T-helper 2 cell (primary cell): ENCODE measurements at places on chromosomes 5 and 9.
A peak's percentile ranks its signal among the peaks of the same experiment; 100 is the strongest.

- DNase-seq: no peak
Observed at GRCh38 chr5:36877667-36878391, 1.3 kb downstream of the NIPBL start.

DNA sequence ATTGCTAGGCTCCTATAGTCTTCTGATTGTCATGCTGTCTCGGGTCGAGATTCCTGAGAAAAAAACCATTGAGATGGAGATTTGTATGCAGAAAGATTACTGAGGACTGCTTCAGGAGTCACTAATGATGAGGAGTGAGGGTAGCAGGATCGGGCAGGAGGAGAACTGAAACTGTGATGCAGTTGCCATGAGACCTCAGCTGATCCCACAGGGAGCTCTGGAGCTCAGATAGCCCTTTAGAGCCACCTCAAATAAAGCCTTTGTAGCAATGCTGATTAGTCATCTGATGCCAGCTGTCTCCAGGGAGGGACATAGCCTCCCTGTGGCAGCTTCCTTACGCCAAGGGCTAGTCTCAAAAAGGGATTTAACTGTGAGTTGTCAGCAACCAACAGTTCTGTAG, 256.9 kb downstream of the DMAC1 start:
- DNase-seq: no peak

GRCh38 chr9:123769719-123770118, 160.2 kb downstream of the DENND1A start:
- no peak for DNase-seq

DNA sequence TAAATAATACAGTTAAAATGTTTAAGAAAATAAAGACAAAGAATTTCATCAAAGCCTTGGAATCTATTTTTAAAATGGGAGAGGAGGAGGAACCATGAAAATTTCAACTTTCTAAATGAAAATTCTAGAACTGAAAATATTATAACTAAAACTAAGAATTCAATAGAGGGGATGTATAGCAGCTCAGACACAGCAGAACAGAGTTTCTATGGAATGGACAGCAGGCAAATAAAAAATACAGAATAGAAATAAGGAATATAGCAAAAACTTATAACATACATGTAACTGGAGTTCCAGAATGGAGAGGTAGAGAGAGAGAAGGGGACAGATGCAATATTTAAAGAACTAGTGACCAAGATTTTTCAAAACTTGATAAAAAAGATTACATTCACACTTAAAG, 1.4 kb upstream of the RANBP17 start:
- no peak for DNase-seq

GRCh38 chr5:135269199-135269598, 129.8 kb downstream of the MACROH2A1 start:
- no peak for DNase-seq

GRCh38 chr5:145854651-145855258, 18.1 kb downstream of the GRXCR2 start:
- no peak for DNase-seq

GRCh38 chr5:133295520-133295919, 243.7 kb downstream of the HSPA4 start:
- no peak for DNase-seq

GRCh38 chr5:157370967-157371366, 89.0 kb upstream of the NIPAL4 start:
- DNase-seq: no peak

DNA sequence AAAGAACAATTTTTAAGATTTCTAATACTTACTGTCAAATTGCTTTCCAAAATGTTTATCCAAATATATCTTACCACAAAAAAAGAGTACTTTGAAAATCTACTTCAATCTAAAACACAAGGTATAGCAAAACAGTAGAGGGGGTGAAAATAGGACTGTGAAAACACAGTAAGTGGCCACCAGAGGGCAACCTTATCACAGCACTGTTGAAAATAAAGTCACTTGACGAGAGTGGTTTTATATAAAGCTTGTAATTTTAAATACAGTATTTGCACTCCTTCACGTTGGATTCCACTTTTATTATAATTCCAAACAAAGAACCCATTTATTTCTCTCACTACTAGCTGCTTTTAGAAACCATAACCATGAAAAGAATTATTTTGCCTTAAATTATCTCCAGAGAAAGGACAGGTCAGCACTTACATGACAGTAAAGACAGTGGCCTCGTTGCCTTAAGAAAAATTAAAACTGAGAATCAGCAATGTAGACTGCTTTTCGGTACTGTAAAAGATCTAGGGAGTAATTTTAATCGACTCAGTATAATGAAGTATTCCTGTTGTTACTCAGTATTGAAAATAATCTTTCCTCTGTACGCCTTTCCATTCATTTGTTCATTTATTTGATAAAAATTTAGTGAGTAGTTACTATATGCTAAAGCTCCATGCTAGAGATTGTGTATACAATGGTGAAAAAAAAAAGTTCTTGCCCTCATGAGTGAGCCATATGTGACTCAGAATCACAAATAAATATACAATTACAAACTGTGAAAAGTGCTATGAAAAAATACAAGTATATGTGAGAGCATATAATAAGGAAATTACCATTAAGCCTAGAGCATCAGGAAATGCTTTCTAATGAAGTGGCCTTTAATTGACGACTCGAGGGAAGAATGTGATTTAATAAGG, 40.0 kb upstream of the CDK5RAP2 start:
- DNase-seq: peak; percentile 33

GRCh38 chr9:124212381-124213050, 45.2 kb upstream of the NEK6 start:
- no peak for DNase-seq

DNA sequence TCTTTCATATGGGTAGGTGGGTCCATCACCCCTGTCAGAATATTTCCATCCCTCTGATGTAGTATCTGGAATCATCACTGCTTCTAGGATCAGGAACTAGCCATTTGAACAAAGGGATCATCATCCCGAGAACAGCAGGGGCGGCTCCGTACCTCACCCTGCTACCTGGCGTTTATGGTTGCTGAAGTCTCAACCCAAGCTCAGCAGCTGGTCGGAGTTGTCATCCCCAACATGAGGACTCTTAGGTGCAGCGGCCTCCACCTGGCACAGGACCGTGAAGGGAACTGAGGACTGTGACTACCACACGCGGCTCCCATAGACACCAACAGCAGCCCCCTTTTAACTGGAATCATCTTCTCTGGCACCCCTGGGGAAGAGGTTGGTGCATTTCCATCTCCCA, 35.1 kb downstream of the ROR2 start:
- no peak for DNase-seq

GRCh38 chr5:95159603-95160002, 125.3 kb downstream of the MCTP1 start:
- no peak for DNase-seq

DNA sequence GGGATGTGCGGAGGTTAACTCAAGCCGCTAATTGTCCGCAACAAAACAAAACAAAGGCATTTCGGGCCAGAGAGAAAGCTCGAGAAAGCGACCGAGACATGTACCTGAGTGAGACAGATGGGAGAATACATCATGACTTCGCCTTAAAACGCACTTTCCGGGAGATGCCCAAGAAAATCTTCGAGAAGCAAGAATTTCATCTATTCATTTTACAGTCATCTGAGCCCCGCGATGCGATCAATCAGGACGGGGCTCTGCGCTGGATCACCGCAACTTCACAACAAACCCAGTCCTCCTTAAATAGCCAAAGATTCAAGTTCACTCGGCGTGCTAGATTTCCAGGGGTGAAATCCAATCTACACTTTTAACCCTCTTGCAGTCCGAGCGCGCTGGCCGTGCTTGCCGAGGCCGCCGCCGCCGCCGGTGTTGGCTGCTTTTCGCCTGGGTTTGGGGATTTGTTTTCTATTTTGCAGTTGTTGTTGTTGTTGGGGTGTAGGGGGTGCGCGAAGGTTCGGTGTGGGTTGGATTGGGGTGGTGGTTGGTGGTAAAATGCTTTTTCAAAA, 482 bp downstream of the NFIB start:
- no peak for DNase-seq

DNA sequence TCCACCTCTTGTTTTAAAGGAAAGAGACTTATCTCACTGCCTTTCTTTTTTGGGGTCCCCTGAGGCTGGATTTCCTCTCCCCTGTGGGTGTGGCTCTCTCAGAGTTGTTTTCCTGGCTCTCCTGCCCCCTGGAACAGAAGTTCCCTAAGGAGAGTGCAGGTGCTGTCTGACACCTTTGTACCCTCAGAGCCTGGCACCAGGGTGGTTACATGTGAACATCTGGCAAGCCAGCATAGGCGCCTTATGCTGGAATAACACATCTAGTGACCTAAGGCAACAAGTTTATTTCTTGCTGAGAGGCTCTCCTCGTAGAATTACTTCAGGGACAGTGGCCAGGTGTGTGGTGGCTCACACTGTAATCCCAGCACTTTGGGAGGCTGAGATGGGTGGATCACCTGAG, 172.9 kb upstream of the PTCH1 start:
- DNase-seq: no peak

GRCh38 chr9:86079421-86079831, 19.9 kb downstream of the GOLM1 start:
- DNase-seq: no peak

- no peak for DNase-seq
Observed at GRCh38 chr9:115373710-115374045, 255.7 kb upstream of the TNC start.

- no peak for DNase-seq
Observed at GRCh38 chr5:57176350-57176857, 2.5 kb downstream of the GPBP1 start.

- DNase-seq: no peak
Observed at GRCh38 chr9:31808766-31809165, 575.7 kb upstream of the ACO1 start.

- peak; percentile 45 for DNase-seq
Observed at GRCh38 chr9:110258690-110259091, 2.4 kb upstream of the TXN start.

- no peak for DNase-seq
Observed at GRCh38 chr5:115194676-115195075, 25.0 kb upstream of the TRIM36 start.

GRCh38 chr9:25602400-25603044, 75.7 kb downstream of the TUSC1 start:
- no peak for DNase-seq

DNA sequence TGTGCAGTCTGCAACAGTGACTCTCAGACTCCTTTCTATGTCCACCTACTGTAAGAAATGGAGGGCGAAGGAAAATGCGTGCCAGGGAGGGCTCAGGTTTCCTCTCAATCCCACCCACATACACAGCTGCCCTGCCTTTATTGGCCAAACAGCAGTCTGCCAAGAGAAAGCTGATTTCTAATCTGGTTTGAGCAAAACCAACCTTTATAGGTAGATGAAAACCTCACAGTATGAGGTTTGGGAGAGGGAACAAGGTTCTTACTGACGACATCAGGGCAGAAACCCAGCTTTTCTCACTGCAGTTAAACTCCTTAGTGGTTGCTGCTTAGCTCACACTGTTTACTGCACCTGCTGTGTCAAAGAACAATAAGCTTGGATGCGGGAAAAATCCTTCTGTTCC, 152.3 kb upstream of the KLF9 start:
- DNase-seq: no peak

GRCh38 chr9:82543726-82544125, 519.2 kb downstream of the RASEF start:
- DNase-seq: no peak

DNA sequence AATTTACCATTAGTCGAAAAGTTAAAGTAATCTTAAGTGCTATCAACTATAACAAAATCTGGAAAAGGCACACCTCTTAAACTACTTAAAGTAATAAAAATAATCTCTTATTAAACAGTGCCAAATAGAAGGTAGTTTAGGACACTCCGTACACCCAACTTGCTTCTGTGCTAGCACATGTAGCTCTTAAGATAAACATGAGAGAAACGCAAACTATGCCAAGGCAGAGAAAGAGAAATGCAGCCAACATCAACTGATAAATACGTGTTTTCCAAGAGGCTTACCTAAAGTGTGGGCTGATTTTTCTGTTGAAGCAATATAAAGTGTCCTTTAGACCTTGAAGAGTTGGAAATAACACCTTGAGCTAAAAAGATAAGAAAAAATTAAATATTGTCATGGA, 480.6 kb upstream of the DAB2 start:
- DNase-seq: no peak

DNA sequence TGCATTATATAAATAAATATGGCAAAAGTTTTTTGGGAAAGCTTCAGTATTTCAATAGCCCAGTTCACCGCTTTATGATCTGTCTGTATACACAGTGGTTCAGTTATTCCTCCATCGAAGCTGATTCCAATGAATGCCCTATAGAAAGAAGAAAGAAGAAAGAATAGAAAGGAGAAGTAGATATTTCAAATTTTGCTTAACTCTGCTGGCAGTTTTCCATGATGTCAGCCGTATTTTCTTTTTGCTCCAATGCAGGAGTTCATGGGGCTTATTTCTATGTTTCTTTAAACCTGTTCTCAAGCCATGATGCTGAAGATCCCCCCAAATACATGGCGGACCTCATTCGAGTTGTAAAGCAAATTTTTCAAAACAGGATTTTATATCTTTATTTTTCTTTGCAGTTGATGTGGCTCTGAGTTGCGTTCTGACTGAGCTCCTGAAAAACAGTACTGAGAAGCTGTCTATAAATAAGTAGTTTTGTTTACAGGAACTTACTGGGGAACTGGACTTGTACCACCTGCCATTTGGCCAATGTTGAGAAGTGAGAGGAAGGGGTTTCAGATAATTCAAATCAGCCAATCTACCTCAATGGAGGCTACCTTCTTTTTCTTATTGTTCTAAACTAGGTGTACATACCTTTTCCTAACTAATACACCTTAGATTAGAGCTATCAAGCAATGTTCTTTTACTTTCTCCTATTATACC, 418.5 kb upstream of the MEF2C start:
- DNase-seq: no peak

GRCh38 chr5:106634375-106634774, 1036.4 kb downstream of the EFNA5 start:
- DNase-seq: no peak

DNA sequence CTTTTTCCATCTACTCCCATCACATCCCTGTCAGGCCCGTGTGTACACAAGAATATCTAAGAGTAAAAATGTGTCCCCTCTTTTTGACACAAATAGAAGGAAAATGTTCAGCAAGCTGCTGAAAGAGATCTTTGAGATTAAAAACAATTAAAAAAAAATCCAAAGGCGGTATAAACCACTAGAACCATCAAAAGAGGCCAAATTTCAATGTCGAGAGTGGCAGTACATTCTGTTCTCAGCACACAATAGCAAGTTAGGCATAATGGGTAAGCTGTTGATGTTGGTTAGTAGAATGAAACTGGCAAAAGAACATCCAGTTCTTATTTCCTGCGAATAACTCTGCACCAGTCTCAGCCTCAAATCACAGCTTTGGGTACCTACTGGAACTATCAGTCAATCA, 95.2 kb upstream of the IL7R start:
- DNase-seq: no peak

DNA sequence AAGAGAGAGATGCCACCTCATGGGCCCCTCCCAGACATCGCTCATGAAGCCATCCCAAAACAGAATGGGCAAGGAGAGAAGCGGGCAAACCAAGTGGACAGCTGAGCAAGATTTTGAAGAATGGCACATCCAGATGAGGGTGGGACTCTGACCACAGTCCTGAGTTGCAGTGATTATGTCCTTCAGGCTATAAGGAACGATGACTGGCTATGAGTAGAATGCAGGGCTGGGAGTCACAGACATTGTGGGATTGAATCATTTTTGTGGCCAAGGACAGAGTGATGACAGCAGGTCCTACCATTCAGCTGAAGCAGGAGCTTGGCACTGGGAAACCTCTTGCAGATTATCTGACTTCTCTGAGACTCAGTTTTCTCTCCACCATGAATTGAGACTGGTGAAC, 245.7 kb upstream of the SLC30A5 start:
- no peak for DNase-seq
